Mammary epithelial cell (primary cell): ENCODE measurements at places on chromosomes 6 and 20. TPM values are rescaled to one million over a fixed set of nuclear protein-coding genes. Genes with fewer than 3 reads are reported as not detected.

HLA-DMB gene
- total RNA-seq, result not detected in 2 replicates

MTFR2 gene
- total RNA-seq, result 2.0 TPM

FILIP1 gene
- total RNA-seq, result not detected in 2 replicates

KCNK5 gene
- not detected in 2 replicates for total RNA-seq

RSPO3 gene
- not detected in 2 replicates for total RNA-seq

FOXS1 gene
- total RNA-seq, result not detected in 2 replicates

BPIFA1 gene
- not detected in 2 replicates for total RNA-seq

OOEP gene
- total RNA-seq, result not detected in 2 replicates

NXT1 gene
- total RNA-seq, result 22.0 TPM

RHAG gene
- total RNA-seq, result not detected in 2 replicates

EEF1A2 gene
- 1.4 and 1.7 TPM in 2 replicates for total RNA-seq

PNLDC1 gene
- total RNA-seq, result 0.33 TPM

SCRT2 gene
- total RNA-seq, result not detected in 2 replicates

SPATA25 gene
- total RNA-seq, result 0.99 and 1.1 TPM in 2 replicates

C20orf204 gene
- 0.67 TPM for total RNA-seq

VSX1 gene
- total RNA-seq, result not detected

DUSP15 gene
- total RNA-seq, result 0.32 TPM in 1 of 2 replicates, not detected in the other

ELMO2 gene
- total RNA-seq, result 29.6 and 37.1 TPM in 2 replicates

TRIM15 gene
- total RNA-seq, result not detected in 2 replicates

CENPQ gene
- 2.8 TPM for total RNA-seq

CTCFL gene
- total RNA-seq, result not detected

ID4 gene
- total RNA-seq, result 32.5 TPM

STAU1 gene
- 52.7 TPM for total RNA-seq

LRRC73 gene
- total RNA-seq, result 0.83 TPM

DCBLD1 gene
- 27.7 and 34.6 TPM in 2 replicates for total RNA-seq

TULP1 gene
- not detected in 2 replicates for total RNA-seq

CD40 gene
- total RNA-seq, result 3.2 TPM

TCP11 gene
- total RNA-seq, result not detected in 2 replicates

CBLN4 gene
- total RNA-seq, result not detected

NINL gene
- 7.7 TPM for total RNA-seq

TNF gene
- 0.59 TPM in 1 of 2 replicates, not detected in the other for total RNA-seq

PHACTR3 gene
- 10.1 and 11.1 TPM in 2 replicates for total RNA-seq

HDGFL1 gene
- not detected for total RNA-seq

ELOVL4 gene
- total RNA-seq, result 9.7 TPM

ABCF1 gene
- total RNA-seq, result 57.8 and 59.8 TPM in 2 replicates

MRAP2 gene
- 0.40 and 0.54 TPM in 2 replicates for total RNA-seq

GPSM3 gene
- 2.0 and 3.1 TPM in 2 replicates for total RNA-seq

MEP1A gene
- total RNA-seq, result 0.14 and 0.19 TPM in 2 replicates

CYP39A1 gene
- total RNA-seq, result 1.8 and 2.4 TPM in 2 replicates

NKX2-2 gene
- not detected in 2 replicates for total RNA-seq

SPATS1 gene
- not detected for total RNA-seq
